Esophagus muscularis mucosa (tissue), 4 donors: ENCODE measurements at places on chromosomes 1 and 21.

DNA sequence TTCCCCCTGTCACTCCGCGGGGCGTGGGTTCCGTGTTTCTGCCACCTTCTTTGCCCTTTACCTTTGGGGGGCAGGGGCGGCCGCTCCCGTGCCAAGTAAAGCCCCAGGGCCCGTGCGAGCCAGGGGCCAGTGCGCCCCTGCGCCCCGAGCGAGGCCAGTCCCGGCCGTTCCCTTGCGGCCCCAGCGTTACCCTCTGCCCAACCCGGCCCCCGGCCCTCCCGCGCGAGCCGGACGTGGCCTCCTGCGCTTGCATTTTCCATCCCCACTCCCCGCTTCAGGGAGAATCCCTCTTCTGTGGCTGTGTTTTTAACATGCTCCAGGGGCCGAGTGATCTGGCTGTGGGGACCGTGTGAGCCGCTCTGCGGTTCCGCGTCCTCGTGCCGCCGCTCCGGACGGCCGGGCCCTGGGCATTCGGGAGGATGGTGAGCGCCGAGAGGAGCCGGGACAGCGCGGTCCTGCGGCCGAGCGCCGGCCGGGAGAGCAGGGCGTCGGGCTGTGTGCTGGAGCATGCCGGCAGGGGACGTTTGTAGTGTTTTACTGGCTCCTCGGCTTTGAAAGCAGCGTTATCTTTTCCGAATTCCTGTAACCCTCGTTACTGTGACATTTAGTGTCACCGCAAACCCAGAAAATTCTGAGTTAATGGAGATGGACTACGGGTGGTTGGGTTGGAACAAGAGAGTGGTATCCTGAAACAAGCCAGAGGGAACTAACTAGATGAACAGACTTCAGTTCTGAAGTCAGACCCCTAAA, 1.0 kb downstream of the GALNT2 start:
- no peak for DNase-seq

GRCh38 chr1:111025109-111025508, 61.4 kb upstream of the LRIF1 start:
- DNase-seq = no peak

DNA sequence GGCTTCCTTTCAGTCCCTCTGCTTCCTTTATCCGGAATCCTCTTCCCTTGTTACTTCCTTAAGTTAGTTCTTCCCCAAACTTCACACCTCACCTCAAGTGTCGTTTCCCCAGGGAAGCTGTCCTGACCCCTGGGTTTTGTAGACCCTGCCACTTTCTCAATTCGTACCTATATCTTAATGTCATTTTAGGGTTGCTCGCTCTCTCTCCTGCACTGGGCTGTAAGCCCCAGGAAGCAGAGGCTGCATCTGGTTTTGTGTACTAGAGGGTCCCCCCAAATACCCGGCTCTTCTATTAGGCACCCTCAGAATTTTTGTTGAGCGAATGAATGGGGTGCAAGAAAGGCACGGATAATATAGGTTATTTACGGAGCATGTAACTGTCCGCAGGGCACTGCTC, 603 bp upstream of the OPRD1 start:
- no peak for DNase-seq

DNA sequence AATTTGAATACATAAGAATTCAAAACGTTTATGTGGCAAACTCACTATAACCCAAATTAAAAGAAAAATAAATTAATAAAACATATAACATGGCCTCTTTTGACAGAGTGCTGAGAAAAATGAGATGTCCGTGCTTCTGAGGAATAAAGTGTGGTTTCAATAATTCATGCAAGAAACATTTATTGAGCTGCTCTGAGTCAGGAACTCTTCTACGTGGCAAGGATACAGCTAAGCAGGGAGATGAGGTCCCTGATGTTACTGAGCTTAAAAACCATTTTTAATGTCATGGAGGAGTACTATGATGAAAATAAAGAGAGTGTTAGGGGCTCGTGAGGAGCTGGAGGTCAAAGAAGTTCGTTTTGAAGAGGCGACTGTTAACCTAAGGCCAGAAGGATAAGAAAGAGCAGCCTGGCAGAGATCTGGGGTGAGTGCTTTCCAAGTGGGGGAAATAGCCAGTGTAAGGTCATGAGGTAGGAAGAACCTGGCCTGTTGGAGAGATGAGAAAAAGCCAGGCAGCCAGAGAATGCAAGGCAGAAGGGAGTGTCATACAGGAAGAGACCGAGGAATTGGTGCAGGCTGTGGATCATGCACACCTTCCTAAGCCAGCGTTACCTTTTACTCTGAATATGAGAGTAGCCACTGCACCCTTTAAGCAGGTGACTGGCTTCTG, 182.2 kb upstream of the DUSP10 start:
- DNase-seq = peak; percentile 70

GRCh38 chr1:16719571-16720350, 20.6 kb upstream of the RNU1-4 start:
- peak; percentile 92 for DNase-seq

GRCh38 chr1:3261969-3262579, 192.4 kb upstream of the ARHGEF16 start:
- no peak for DNase-seq

DNA sequence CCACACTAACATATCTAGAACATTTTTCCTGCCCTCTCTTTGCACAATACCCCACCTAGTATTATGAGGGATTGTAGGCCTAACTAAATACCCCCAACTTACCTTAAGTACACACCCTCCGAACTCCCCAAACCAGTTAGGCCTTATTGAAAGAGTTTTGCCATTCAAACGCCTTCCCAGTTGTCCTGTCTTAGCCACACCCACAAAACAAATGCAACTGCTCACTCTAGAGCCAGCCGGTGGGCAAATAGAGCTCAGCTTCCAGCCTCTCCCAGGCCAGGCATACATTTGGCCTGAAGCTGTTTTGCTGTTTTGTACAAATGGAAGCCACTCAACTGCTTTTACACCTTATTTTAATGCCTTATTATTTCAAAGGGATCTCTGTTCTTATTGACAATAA, 224.2 kb upstream of the RUNX1 start:
- DNase-seq = no peak

GRCh38 chr1:44640200-44640853, 34.0 kb downstream of the TMEM53 start:
- no peak for DNase-seq
